ENCODE measurements at places on chromosomes 5 and 9.

DNA sequence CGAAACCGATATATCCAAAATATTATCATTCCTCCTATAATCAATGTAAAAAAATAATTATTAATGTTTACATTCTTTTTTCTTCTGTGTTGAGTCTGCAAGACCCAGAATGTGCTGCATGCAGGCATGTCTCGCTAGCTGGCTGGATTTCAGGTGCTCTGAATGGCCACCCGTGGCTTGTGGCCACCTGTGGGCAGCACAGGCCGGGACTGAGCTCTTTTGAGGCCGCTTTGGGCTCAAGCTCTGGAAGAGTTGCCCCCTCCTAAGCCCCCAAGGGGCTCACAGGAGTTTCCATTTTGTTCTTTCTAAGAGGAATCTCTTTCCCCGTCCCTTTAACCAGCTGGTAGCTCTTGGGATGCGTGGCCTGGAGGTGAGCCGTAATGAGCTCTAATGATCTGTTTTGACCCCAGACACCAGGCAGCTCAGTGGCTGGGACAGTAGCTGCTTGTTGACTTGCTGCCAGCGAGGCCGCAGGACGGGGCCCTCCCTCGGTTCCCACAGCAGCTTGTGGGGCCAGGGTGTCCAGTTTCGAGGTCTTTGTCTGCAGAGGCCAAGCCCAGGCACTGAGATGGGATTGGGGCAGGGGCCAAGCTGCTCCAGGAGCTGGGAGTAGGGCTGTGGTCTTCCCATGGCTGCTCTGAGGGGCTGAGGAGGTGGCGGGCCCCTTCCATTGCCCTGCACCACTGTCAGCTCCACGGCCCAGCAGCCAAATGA, 20.8 kb downstream of the ASS1 start:
- no peak for DNase-seq

DNA sequence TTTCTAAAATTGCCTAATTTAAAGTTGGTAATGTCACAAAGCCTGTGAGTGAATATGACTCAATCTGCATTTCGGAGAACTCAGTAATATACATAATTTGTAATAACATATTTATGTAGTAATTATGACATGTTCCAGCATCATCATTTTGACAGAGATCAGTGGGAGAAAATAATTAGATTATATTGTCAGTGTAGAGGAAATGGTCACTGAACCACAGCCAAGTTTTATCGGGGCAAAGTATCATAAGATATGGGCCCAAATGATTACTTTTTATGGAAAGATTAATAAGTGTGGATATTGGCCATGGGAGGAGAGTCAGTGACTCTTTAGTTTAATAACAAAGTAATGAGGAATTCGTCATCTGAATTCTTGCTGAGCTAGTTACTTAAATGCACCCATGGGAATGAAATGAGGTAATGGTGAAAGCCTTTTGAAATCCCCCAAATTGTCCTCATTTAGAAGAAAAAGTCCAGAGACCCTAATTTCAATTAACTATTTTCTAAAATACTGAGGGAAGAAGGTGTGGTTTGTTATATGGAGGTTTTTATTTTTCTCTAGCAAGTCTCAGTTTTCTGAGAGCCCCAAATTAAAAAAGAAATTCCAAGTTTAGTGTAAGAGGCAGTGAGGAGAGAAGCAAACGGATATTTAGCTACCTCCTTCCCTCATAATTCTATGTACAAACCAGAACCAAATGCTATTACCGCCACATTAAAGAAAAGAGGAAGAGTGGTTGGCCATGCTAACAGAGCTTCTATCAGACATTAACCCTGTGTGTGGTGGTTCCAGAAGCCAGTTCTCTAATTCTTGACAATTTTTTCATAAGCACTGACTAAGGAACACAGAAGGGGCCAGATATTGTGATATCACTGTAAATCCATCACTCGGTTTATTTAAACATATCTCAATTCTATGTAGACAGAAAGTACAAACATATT, 37.7 kb upstream of the MRPS30 start:
- no peak for DNase-seq

DNA sequence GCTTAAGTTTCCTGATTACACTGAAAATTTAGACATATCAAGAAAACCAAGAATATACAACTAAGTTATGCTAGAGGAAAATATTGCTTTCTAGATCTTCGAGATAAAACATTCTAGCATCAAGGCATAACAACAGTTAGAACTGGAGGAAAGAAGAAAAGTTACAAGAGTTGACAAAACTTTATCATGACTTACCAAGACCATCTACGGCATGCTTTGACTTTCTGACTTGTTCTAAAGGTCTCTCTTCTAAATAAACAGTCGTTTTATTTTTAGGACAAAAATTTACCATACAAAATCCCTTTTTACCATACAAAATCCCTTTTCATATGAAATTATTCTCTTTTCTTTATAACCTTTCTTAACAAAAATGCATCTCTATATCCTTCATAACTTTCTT, 1110.1 kb upstream of the CDH10 start:
- no peak for DNase-seq

- no peak for DNase-seq
These were observed 1568.9 kb upstream of the ACO1 start for GRCh38 chr9:30815585-30815984.

- no peak for DNase-seq
These were observed 19.2 kb downstream of the NDUFS6 start for GRCh38 chr5:1820381-1820780.

- no peak for DNase-seq
These were observed 61.4 kb upstream of the ADRA1B start for GRCh38 chr5:159854916-159855315.

GRCh38 chr9:13143281-13143680, 136.2 kb downstream of the MPDZ start:
- DNase-seq, result no peak

- DNase-seq, result no peak
These were observed 78.0 kb downstream of the RFX3 start for GRCh38 chr9:3447788-3448187.

- no peak for DNase-seq
These were observed 27.7 kb downstream of the PPP3R2 start for GRCh38 chr9:101566904-101567724.

- no peak for DNase-seq
These were observed 18.0 kb upstream of the NR4A3 start for GRCh38 chr9:99803694-99804093.

DNA sequence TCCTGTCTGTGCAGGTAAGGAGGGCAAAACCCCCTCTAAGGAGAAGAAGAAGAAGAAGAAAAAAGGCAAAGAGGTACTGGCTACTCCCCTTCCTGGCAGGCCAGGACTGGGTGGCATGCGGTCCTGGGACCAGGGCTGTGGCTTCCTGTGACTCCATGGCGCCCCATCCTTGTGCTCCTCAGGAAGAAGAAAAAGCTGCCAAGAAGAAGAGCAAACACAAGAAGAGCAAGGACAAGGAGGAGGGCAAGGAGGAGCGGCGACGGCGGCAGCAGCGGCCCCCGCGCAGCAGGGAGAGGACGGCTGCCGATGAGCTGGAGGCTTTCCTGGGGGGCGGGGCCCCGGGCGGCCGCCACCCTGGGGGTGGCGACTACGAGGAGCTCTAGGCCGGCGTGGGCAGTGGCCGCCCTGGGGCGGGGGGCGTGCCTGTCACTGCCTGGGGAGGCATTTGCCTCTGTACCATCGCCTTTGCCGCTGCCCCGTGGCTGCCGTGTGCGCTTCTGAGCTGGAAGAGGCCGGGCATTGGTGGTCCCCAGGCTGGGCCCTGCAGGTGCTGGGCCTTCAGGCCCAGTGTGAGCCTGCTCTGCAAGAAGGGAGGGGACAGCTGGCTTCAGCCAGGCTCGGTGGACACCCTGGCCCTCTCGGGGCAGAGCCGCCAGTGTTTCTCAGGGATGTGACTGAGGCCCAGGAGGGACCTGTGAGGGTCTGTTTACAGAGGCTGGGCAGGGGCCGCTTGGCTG, 2.0 kb upstream of the AJM1 start:
- DNase-seq, result no peak

DNA sequence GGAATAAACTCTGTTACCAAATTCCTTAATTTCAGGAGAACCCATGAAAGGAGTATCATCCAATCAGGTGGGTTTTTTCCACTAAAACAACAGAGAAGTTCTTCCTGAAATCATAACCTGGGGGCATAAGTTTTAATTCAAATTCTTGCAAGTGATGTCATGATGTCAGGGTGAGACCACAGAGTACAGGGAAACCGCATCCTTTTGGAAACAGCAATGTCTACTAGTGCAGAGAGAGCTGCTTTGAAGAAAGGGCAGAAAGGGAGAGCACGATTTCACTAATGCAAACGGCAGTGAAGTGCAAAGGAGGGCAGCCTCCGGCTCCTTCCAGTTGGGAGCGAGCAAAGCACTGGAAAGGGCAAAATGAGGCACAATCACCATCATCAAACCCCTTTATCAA, 20.6 kb upstream of the CMBL start:
- no peak for DNase-seq

GRCh38 chr5:9082996-9083395, 462.9 kb downstream of the SEMA5A start:
- no peak for DNase-seq

DNA sequence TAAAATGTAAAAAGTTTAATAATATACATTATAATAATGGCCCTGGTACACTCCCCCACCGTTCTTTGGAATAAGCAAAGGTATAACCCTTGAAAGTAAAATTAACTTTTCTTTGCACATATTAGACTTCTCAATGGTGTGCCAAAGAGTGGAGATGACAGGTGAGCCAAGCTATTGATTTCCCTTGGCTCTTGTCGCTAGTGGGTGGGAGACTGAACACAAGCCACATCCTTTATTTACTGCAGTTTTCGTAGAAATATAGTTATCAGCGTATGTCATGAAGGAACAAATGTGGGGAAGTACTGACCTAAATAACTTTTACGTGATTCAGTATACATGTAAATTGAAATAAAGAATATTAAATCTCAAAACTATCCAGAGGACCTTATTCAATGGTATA, 549.3 kb downstream of the RAB3C start:
- DNase-seq, result no peak
